Activated CD8-positive, alpha-beta T cell treated with anti-CD3 and anti-CD28 coated beads for 36 hours (primary cell): ENCODE measurements at places on chromosomes 11 and 22. TPM values are rescaled to one million over a fixed set of nuclear protein-coding genes. Genes with fewer than 3 reads are reported as not detected.

Gene PGA5
- not detected for total RNA-seq

Gene CRYBB1
- total RNA-seq: not detected

DNA sequence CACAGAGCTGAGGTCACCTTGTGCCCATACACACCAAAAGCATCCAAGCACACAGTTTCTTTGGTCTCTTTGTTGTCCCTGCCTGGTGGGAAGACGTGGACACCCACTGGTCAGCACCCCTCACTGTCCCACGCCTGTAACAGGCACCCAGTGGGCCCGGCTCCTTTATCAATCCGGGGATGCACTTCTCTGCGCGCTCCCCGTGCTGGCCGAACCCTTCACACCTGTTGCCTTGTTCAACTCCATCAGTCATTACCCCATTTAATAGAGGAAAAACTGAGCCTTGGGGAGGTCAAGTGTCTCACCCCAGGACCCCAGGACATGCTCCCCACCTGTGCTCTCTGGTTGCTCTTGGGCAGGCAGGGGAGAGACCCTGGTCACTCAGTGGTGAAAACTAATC lies 49.7 kb upstream of the FGF3 start:
- no peak overlapping the region for H3K4me3 ChIP-seq
- DNase-seq: no peak
- no peaks in the 10 kb centered on the region for H3K36me3 ChIP-seq

DNA sequence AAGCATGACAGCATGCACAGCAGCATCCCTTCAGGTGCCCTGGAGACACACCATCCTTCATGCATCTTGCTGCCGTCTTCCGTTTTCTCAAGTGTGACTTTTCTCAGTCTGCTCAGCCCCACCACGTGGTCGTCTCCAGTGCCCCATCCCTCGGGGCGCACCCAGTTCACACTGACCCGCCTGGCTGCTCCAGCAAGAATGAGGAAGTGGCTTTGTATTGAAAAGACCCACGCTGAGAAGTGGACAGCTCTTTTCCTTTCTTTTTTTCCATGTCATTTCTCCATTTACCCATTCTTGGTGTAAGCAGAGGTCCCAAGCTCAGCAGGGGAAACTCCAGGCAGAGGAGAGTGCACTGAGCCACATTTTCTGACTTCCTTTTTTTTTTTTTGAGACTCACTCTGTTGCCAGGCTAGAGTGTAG lies 14.5 kb downstream of the SERPINH1 start:
- peak; percentile 29 for DNase-seq
- H3K27me3 ChIP-seq: no peaks in the 10 kb centered on the region
- no peak overlapping the region for H3K4me3 ChIP-seq
- no peaks in the 10 kb centered on the region for H3K36me3 ChIP-seq
- peaks cover 8% of the 10 kb centered on the region for H3K4me1 ChIP-seq
- no peak overlapping the region for H3K27ac ChIP-seq

GRCh38 chr22:26047516-26047915 lies 121.7 kb upstream of the SEZ6L start:
- H3K4me1 ChIP-seq: no peaks in the 10 kb centered on the region
- H3K27me3 ChIP-seq: peaks cover 6% of the 10 kb centered on the region
- H3K27ac ChIP-seq: no peak overlapping the region
- no peak for DNase-seq
- H3K36me3 ChIP-seq: no peaks in the 10 kb centered on the region
- H3K4me3 ChIP-seq: no peak overlapping the region

DNA sequence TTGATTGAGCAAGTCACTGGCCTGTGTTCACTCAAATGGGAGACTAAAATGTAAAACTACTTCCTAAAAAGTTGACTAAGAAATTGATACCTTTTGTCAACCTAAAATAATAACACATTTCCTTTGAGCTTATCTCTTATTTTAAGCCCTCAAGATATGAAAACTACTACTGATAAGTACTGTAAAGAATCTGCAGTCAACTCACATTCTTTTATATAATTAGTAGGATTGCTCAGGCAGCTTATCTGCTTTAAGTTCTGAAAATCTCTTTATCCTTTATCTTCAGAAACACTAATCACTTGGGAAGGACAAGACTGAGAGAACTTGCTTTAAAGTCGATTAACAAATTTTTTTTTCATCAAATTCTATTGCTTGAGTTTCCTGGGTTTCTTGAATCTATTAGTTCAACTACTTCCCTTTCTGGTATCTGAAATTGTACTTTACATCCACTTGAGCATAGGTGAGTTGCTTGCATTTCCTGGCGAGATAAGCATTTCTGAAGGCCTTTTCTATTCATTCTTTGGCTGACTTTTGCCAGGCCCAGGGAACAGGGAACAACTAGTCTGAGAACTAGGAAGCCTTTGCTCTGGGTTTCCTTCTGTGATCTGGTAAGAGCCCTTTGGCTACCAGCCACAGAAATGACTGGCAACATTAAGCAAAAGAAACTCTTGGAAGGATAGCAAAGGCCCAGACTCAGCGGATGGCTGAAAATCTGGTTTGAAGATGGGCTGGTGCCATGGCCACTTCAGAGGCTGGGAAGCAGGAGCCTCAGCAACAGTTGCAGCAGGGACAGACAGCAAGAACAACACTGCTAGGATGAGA lies 19.3 kb upstream of the CSRP3 start:
- no peak overlapping the region for H3K4me3 ChIP-seq
- H3K27me3 ChIP-seq: no peaks in the 10 kb centered on the region
- no peak overlapping the region for H3K27ac ChIP-seq
